GM04504 (cell line): ENCODE measurements at places on chromosomes 3 and 15.

- DNase-seq = no peak
Measured at GRCh38 chr3:46677411-46677726, 16.1 kb downstream of the ALS2CL start.

- DNase-seq = no peak
Measured at GRCh38 chr15:78130466-78131294, 565 bp downstream of the CIB2 start.

- DNase-seq = no peak
Measured at GRCh38 chr15:57415602-57416001, 39.3 kb downstream of the CGNL1 start.

DNA sequence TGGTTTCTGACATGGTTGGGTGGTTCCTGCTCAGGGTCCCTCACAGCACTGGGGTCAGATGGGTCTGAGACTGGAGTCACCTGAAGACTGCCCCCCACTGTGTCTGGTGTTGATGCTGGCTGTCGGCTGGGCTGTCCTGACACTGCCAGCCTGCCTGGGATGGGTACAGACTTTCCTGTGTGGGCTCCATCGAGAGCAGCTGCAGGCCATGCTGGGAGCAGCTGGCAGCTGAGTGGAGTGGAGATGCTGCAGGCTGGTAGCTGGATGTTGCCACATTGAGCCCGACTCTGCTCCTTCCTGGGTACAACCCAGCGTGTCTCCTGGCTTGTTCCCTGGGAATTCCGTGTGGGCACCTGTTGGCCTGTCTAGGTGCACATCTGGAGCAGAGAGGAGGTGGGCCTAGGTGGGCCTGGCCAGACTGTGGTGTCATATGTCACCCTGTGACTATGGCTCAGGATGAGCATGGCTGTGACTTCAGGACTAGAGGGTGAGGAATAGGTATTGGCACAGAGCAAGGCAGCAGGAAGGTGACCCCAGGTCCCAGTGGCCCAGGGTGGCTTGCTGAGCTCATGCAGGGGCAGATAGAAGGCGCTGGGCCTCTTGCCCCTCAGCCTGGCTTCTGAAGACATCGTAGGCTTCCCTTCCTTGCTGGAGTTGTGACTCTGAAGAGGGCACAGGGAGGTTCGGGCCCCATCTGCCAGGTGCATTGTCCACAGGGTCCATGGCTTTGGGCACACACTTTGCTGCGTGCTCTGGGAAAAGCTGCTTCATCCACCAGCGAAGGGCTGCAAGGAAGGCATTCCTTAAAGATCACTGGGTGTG is 40.0 kb upstream of the PRR23E start:
- no peak for DNase-seq

DNA sequence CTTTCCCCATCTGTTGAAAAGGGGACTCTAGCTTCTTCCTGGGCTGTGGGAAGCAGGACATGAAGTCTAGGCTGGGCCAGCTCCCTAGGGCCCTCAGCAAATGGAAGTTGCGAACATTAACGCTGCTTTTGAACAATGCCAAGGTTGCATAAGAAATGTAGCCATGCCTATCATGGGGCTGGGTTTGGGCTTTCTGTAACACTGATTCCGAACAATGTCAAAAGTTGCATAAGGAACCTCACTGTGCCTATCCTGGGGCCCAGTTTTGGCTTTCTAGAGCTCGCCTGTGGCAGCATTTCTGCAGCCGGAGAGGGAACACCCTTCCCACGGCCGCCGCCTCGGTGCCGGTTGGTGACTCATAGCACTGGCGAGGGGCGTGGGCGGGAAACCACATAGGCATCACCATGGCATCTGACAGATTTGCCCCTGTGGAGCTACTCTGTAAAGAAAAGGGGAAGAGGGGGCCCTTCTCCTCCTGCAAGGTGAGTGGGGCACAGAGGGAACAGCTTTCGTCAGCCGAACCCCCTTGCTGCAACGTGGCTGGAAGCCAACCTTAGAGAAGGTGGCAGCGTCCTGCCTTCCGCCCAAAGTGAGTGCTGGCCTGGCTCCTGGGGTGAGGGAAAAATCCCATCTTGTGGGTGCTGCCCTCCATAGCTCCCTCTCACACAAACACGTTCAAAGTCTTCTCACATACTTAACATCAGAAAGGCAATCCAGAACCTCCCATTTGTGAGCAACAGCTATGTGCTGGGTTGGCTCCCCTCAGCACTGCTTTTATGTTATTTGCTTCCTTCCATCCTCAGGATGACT is 46.6 kb upstream of the ATP2B2 start:
- no peak for DNase-seq

DNA sequence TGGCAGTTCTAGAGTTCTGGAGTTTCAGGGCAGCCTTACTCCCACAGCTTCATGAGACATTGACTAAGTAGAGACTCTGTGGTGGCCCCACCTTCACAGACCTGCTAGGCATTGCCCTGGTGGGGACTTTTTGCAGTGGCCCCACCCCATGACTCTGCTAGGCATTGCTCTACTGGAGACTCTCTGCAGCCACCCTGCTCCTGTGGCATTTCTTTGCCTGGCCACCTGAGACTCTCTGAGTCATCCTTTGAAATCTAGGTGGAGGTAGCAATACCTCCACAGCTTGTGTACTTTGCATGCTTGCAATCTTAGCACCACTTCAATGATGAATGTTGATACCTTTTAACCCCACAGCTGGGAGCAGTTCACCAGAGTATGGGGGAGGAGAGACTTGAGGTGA is 40.6 kb upstream of the DHX36 start:
- no peak for DNase-seq

DNA sequence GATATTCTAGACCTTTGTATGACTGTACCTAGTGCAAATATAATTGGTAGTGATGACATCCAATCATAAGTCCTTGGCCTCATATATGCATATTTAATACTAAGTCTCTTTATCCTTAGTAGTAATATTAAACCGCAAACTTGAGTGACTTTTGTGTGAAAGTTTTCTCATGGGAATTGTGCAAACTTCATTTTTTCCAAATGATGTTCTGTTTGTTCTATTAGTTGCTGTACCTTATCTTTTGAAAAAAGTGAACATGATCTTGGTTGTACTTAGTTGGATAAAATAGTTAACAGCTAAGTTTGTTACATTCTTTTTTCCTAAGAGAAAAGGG is 43.2 kb downstream of the TMEM45A start:
- no peak for DNase-seq

- no peak for DNase-seq
Measured at GRCh38 chr3:8503461-8503860, 1.8 kb downstream of the LMCD1 start.

DNA sequence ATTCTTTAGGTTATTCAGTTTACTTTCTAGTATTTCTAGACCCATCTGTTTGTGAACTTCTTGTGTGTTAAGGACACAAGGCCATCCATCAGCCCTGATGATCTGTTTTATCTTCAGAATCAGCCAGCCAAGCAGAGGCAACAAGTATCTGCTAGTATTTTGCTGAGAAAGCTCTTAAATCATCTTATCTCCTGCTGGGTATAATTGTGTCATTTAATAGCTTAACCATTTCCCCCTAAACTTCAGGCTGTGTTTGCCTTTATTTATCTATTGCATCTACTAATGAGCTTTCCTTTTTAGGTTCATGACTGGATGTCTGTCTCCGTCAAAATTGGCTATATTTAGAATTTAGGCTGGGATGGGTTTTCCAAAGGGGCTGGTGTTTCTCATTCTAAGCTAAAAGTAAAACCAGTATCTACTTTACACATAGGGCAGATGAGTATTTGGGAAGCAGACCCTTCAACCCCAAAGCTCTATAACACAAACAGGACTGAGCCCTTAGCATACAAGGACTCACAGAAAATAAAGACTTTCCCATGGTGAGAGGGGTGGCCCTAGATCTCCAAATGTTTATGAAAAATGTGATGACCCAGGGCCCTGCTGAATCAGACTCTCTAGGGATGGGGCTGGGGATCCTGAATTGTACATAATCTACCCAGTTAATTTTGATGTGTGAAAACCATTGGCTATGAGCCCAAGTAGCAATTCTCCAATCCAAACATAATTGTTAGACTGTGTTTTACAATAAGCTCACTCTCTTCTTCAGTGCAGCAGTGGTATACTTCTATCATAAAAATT is 65.3 kb upstream of the PSMD6 start:
- no peak for DNase-seq

DNA sequence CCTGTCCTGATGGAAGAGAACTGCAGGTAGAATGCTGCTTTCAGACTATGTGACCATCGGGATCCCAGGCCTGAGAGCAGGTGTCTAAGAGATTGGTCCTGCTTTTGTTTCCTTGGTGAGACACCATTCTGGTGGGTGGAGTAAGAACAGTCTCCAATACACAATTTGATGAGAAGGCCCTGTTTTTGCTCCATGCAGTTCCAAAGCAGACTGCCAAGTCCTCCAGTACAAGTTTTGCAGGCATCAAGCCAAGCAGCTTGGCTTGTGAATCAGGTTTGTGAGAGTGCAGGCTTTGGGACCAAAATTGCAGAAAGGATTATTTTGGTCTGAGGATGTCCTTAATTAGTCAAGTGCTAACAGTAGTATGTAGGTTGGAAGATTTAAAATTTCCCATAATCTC is 381.6 kb downstream of the FOXP1 start:
- peak; percentile 28 for DNase-seq

DNA sequence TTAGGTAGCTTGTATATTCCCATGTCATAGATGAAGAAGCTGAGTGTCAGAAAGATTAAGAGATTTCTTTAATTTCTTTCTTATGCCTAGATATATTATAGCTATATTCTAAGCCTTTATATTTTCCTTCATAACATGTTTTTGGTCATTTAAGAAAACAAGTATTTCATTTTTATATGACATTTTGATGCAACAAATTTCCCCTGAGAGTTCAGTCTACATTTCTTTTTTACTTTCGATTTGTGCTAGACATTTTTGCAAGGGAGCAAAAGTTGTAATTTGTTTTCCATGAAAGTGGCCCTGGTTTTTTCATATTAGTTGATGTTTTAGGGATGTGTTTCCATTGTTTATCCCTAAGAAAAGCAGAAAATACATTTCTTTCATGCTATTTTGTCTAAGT is 344.9 kb downstream of the NLGN1 start:
- DNase-seq = no peak

DNA sequence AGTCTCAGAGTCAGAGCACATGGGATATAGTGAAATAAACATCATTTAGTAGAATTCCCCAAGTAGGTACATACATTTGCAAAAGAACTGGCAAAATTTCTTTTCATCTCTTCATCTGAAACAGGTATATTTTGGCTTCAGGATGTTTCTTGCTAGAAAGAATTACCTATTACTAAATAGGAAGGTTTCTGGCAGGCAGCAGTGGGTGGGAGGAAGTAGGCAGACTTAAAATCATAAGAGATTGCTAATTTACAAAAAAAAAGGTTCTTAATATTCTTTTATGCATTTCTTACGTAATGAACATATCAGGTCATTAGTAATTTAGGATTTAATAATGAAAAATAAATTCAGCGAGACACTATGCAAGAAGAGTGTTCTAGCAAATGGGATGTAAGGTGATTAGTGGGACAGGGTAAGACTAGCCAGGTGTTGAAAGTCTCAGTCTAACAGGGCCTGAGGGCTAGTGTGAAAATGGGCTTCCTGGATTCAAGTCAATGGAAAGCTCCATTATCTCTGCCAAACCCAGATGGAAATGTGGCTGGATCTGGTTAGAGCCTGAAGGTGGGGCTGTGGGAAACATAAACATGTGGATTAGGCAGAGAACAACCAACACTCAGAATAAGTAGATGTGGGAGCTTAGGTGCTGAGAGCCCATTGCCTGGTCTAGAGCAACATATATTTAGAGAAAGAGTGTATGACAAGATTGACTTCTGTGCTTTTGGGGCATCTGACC is 127.4 kb upstream of the FEZF2 start:
- no peak for DNase-seq

- DNase-seq = no peak
Measured at GRCh38 chr15:53548236-53548635, 211.2 kb downstream of the WDR72 start.

DNA sequence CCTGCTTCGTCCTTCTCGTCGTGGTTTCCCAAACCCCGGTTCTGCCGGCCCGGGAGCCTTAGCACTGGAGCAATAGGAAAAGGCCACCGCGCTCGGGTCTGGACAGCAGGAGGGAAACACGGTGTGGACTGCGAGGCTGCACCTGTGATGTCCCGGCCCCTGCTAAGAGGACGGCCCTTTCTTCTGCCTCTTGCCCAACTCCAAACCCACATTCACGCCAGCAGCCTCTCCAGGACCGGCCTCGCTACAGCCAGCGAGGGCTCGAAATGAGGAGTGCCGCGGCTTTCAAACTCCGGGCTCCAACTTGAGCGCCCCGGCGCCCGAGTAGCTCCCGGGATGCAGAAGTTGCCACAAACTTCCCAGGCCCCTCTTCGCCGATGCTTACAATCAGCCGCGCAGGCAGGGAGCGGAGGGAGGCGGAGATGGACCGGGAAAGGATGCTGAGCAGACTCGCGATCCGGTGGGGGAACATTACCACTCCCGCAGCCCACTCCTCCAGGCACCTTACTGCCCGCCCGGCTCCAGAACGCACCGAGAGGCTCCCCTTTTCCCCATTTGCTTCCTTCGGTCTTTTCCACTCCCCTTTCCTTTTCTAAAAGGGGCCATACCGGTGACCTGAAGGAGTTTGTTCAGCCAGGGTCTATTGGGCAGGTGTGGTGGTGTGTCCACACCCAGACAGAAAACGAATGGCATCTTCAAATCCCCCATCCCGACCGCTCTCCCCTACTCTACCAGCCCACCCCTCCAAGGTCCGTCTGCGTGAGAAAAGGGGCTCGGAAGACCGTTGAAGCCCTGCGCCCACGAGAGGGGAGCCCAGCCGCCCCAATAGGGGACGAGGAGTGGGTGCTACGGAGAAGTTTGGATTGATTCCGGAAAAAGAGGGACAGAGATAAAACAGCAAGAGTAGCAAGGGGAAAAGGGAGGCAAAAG is 18.8 kb upstream of the SATB1 start:
- DNase-seq = no peak

DNA sequence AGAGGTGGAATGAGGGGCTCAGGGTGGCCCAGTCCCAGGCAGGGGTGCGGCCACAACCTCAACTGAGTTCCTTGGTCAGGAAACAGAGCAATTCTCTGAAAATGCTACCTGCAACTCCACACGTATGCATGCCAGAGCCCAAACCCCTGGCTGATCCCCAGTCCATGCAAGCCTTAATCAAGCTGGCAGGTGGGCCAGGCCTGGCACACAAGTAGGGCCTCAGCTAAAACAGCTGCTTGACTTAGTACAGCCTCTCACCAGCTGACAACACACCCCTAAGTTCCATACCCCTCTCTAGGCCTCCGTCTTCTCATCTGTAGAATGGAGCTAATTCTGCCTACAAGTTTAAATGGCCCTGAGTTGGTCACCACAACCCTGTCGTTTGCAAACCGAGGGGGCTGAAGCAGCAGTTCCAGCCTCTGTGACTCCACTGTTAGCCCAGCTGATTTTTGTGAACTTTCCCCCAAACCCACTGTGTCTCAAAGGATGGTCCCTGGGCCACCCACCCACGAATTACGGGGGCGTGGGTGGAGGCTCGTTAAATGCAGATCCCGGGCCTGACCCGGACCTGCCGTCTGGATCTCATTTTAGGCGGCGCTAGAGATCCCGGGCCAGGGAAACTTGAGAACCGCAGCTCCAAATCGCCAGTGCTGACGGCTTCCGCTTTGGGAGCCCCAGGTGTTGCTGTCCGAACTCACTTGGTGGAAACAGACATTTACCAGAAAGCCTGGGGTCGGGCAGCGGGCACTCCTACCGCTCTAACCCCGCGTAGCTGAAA is 927 bp downstream of the CHDH start:
- no peak for DNase-seq

- DNase-seq = no peak
Measured at GRCh38 chr3:184255291-184256039, 5.9 kb downstream of the CAMK2N2 start.
